Activated T-helper 1 cell treated with anti-CD3 and anti-CD28 coated beads, Interleukin-2, amount 50 U/mL, for 16 hours (primary cell): ENCODE measurements at places on chromosomes 5 and 9.

- no peak for DNase-seq
Observed at GRCh38 chr5:142994218-142994617, 224.0 kb downstream of the ARHGAP26 start.

DNA sequence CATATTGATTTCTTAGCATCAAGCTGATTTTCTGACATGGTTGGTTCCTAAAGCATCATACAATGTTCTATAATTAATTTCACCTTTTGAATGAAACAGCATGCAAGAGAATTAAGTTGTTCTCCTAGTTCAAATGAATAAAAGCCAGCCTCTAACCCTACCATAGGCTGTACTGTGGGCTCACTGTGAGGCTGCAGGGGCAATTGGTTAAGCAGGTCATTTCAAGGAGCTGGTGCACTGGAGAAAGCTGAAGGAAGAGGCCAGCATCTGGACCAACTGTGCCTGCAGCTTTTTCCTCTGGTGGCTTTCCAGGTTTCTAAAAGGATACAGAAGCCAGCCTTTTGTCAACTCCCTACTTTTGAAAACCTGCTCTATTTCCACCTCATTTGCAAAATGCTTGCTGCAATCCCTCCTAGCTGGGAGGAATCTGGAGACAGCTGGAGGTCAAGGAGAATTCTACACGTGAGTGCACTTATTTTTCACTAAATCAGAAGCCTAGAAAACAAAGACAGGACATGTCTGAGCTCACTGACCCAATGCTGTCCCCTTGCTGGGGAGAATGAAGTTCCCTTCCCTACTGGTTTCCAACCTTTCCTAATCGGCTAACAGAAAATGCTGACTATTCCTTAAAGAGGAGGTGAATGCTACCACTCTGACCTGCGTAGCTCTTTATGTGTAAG, 158.9 kb downstream of the APBA1 start:
- DNase-seq: no peak

DNA sequence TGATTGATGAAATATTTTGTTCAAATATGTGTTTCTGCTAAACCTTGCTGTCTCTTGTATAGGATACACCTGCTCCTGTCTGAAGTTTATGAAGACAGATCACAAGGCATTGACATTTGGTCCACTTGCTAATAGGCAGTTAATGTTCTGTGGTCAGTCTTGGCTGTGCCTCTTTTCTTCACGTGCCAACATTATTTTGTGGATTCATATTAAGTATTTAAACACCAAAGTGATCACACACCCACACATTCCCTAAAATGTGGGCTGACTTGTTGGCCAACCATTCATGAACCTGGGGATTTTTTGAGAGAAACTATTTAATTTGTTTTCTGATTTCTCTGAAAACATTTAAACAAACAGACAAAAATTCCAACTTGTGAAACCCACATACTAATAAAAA, 33.7 kb downstream of the ZNF462 start:
- no peak for DNase-seq

DNA sequence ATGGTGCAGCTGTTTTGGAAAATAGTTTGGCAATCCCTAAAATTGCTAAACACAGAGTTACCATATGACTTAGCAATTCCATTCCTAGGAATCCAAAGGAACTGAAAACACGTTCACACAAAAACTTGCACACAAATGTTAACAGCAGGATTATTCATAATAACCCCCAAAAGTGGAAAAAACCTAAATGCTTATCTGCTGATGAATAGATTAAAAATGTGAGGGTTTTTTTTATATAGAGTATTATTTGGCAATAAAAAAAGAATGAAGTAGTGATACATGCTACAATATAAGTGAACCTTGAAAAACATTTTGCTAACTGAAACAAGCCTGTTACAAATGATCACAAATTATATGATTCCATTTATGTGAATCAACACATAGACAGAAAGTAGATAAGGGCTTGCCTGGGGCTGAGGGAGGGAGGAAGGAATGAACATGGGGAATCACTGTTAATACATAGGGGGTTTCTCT, 45.1 kb upstream of the TRIO start:
- DNase-seq: no peak

- no peak for DNase-seq
Observed at GRCh38 chr9:8876303-8876702, 1076.7 kb upstream of the DMAC1 start.

DNA sequence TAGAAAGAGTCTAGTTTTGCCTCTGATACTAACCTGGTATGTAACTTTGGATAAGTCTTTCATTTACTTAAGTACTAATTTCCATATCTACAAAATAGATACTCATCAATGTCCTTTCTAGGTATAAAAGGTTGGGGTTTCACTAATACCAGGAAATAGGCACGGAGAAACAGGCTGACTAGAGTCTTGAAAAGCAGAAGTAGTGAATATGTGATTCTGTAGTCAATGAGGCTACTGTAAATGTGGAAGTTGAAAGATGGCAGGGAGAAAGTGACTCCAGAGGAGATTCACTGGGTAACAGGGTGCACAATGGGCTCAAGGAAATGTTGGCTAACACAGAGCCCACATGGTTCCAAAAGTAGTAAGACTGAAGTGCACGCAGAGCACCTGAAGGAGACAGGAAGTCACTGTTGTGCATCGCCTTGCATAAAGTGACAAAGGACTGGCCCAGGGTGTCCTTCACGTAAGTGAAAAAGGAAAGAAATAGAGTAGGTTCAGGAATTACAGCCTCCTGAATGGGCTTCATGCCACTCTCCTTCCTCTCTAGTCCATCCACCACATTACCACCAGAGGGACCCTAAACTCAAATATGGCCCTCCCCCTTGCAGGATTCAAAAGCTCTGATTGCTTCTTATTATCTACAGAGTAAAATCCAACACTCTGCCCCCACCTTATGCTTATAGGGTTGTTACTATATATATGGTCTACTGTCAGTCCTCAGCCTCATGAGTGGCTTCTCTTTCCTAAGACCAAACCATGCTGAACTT, 288.0 kb upstream of the SMARCA2 start:
- DNase-seq: no peak

- DNase-seq: no peak
Observed at GRCh38 chr5:9500193-9500592, 45.7 kb downstream of the SEMA5A start.

GRCh38 chr5:142954455-142954854, 184.3 kb downstream of the ARHGAP26 start:
- no peak for DNase-seq

DNA sequence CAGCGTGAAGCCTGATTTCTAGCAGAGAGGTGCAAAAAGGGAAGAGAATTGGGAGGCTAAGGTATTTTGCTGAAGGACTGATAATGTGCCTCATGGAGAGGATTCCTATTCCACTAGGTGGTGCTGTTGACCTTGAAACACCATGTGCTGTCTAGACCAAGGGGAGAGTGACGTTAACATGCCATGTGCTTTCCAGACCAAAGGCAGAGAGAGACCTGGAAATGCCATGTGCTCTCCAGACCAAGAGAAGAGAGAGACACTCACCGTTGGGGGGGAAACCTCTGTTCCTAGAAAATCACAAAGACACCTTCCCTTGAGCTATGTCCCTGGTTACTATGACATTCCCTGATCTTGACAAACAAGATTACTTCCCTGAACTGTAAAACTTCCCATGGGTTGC, 286.0 kb upstream of the TUSC1 start:
- no peak for DNase-seq

DNA sequence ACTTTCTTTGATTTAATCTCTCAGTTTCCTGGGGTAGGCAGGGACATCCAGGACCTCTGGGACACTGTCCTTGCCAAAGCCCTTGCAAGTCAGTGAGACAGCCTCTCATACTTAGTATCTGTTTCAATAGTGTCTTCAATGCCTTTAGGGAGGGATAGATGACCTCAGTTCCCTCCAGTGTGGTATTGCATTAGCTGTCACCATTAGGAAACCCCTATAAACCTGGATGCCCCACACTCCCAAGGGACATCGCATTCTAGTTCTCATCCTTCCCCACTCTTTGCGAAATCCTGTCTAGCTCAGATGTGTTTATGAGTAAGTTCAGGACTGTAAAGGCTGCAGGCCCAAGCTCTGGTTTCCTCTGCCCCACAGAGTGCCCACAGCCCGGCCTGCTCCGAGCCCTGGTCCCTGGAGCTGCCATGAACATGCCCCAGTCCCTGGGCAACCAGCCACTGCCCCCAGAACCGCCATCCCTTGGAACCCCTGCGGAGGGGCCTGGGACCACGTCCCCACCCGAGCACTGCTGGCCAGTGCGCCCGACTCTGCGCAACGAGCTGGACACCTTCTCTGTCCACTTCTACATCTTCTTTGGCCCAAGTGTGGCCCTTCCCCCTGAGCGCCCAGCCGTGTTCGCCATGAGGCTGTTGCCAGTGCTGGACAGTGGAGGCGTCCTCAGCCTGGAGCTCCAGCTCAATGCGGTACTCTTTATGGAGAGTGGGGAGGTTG, 13.2 kb downstream of the TMEM8B start:
- no peak for DNase-seq

DNA sequence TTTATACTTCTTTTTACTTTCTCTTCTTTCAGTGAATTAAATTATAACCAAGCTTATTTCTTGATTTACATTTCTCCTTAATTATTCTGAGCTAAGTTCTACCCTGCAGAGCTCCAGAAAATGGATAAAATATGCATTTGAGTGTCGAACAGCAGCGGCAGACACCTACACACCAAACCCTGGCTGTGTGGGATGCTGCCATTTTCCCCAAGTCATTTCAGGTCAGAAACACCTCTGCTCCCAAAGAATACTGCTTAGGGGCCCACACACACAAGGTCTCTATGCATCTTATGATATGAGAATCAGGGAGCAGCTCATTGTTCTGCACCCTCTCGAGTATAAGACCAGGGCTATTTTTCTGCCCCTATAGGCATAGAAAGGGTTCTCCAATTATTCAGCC, 122.3 kb downstream of the CMYA5 start:
- no peak for DNase-seq

DNA sequence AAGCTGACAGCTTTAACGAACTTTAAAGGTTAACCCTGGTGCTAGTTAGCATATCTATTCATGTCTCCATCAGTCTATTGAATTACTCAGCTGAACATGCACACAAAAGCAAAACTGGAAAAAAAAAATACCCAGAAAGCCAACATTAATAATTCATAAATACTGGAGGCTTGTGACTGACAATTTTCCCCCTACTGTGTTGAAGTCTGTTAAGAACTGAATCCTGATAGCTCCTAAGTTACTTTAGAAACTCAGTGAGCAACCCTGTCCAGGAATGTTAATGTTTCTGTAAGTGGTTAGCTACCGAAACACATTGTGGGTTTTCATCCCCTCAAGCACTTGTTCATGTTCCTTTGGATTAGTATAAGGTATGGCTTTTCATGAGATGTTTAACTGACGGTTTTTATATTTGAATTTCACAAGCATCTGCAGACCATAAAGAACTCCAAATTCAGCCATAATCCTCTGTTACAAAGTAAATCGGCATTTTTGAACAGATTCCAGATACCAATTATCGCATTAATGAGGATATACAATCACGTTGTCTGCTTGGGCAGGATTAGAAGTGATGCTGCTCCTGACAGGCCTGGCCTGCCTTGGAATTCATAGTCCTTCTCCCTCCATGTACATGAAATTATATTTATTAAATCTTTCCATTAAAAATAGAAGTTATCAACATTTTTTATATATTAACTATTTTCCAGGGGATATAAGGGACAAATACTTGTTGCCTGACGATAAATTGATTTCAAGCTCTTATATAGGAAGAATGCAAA, 331.2 kb downstream of the TLE4 start:
- no peak for DNase-seq

- DNase-seq: no peak
Observed at GRCh38 chr9:87547671-87548081, 50.0 kb downstream of the DAPK1 start.

GRCh38 chr5:10448754-10449360, 7.2 kb downstream of the ROPN1L start:
- DNase-seq: no peak

GRCh38 chr5:116514421-116514970, 60.1 kb downstream of the SEMA6A start:
- DNase-seq: no peak
